HT-29 (cell line): ENCODE measurements at places on chromosomes 16 and 17. TPM values are rescaled to one million over a fixed set of nuclear protein-coding genes. Genes with fewer than 3 reads are reported as not detected.

DNA sequence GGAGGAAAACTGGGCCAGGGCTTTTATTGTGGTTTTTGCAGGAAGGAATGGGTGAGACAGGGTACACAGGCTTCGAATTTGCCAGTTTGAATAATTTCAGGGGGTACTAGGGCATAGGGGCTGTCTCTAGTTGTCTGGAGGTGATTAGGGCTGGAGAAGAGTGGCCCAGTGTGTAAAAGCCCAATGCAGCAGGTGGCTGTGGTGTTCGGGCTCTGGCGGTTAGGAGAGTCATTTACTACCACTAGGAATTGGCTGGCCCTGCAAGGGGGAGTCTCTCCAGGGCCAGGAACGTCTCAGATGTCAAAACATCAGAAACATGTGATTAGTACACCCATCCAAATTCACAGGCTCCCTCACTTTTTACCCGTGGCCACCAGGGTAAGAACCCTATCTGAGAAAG lies 50.3 kb downstream of the GINS3 start:
- no peak for DNase-seq

The MAP3K3 gene
- total RNA-seq = 19.4 and 20.1 TPM in 2 replicates

DNA sequence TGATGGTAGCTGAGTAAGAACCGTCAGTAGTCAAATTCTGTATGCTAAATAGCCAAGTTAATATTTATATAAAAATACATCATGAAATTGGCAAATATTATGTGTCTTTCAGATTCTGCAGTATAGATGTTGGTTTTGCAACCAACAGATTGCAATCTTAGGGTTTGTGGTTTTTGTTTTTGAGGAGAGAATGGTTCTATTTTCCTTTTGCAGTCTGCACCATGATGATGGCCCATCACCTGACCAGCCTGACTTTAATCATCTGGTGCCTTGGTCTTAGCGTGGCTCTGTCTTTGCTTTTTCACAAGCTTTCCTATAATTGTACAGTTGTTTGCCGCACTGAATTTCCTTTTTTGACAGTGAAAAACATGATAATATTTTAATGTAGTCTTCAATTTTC lies 50.7 kb downstream of the NUP93 start:
- no peak for DNase-seq

The HS3ST6 gene
- total RNA-seq = not detected in 2 replicates

The GINS2 gene
- 22.8 and 23.4 TPM in 2 replicates for total RNA-seq

The IL17C gene
- 0.28 TPM in 1 of 2 replicates, not detected in the other for total RNA-seq
